ENCODE measurements at places on chromosomes 6 and 20.

DNA sequence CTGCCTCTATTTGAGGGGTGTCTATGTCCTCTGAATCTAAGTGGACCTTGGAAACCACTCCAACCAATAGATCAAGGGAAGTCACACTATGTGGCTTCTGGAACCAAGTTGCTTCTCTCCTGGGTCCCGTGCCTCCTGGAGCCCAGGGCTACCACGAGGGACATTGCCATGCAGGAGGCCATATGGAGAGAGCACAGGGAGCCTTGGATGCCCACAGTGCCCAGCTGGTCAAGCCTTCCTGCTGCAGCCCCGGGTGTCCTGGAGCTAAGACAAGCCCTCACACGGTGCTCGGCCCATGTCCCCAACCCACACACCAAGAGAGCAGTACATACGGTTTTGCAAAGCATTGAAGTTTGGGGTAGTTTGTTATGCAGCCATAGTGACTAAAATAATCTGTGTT, 231.6 kb downstream of the SYNDIG1 start:
- DNase-seq, result no peak

GRCh38 chr20:6333110-6333509, 210.3 kb upstream of the FERMT1 start:
- DNase-seq, result no peak

- DNase-seq, result no peak
Observed at GRCh38 chr6:83125425-83125824, 58.0 kb downstream of the DOP1A start.

DNA sequence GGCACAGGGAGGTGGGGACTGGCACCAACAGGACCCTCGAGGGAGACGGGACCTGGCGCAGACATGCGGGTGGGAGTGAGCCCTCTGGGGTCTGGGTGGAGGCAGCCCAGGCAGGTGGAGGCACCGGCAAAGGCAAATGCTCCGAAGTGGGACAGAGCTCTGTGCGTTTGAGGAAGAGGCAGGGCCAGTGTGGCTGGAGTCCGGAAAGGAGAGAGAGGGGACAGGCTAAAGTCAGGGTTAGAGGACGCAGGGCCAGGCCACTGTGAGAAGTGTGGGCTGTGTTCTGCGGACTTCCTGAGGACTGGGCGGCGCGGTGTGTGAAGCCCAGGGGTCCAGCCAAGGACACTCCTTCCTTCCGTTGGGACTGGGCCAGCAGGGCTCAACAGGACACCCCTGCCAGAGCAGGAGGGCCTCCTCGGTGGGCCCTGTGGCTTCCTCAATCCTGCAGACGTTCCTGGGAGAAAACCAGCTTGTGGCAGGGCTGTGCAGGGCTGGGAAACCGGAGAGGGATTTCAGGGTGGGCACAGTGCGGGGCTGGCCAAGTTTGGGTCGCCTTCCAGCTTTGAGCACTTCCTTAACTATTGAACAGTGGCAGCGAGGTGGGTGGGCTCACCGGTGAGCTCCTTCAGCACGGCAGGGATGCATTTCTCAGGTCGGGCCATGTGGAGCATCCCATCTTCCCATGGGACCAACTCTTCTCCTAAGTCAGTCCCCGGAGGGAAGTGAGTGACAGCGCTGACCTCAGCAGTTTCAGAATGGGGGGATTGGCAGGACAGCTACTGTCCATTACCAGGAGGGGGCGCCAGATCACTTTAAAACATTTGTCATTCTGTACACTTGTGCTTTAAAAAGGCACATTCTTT, 22.5 kb downstream of the MOCS3 start:
- peak; percentile 78 for DNase-seq

- DNase-seq, result no peak
Observed at GRCh38 chr6:147643341-147644200, 135.1 kb downstream of the SAMD5 start.

- DNase-seq, result no peak
Observed at GRCh38 chr6:139568151-139568955, 193.9 kb upstream of the CITED2 start.

GRCh38 chr6:43078691-43079090, 2.6 kb downstream of the PTK7 start:
- DNase-seq, result no peak
